Activated naive CD8-positive, alpha-beta T cell treated with anti-CD3 and anti-CD28 coated beads for 36 hours (primary cell): ENCODE measurements at places on chromosomes 11 and 22.

DNA sequence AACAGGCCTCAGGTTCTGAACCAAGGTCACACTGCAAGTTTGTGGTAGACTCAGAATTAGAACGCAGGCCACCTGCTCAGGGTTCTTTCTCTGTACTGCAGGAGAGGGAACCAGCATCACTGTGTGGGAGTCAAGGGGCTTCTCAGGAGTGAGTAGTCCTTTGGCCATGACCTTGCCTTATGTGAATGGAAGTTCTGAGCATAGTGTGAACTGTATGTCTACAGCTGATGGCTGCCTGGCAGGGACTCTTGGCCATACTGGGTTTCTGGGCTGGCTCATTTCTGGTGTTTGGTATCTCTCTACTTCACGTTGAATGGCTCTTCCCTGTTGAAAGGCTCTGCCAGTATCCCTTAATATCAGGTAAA is 40.1 kb upstream of the TUB start:
- no peak for DNase-seq

DNA sequence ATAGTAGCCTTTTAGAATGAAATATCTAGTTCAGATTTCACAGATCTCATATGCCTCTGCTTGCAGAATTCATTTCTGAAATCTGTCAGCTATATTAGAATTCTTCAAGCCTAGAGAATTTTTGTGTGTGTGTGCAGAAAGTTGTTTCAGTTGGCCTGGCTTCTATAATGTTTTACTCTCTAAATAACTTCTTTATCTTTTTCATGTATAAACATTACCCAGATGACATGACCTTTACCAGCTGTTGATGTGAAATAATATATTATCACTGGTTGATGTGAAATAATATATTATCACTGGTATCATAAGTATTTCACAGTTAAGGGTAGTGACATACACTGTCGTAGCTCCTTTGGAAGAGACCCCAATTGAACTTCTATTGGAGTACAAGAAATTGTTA is 72.8 kb downstream of the ALX4 start:
- no peak for DNase-seq

DNA sequence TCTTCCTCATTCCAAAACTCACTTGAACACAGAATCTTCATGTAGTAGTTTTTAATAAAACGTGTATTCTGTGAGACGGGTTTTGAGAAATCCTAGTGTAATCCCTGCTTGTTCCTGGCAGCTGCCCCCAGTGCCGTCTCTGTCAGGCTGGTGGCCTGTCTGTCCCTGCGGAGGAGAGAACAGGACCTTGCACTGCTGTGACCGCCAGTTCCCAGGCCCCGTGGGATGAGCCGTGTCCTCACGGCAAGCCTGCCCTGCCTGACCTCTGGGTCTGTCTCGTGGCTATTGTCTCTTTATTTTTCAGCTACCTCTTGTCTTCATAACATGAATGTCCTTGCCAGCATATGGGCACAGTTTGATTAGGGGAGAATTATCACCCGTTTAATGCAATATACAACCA is 535.5 kb upstream of the B3GAT1 start:
- no peak for DNase-seq

- no peak for DNase-seq
Observed at GRCh38 chr11:14258221-14258935, 100.6 kb downstream of the RRAS2 start.
